Bone marrow (tissue), 2 donors: ENCODE measurements at places on chromosomes 3 and 15.

DNA sequence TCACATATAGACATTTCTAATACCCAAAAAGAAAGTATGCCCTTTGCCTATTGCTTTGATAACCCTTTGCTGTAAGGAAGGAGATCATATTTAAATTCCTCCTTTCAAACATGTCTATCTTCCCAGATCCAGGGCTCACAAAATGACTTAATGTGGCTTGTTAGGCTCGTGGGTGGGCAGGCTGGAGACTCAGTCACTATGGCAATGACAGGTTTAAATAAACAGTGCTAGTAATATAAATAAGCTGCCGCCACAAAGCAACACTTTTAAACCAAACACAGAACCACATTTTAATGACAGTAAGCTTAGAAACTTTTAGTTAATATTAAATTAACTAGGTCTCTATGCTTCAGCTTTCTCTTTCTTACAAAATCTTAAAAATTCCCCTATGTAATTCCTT lies 616.0 kb upstream of the NAALADL2 start:
- DNase-seq, result no peak

DNA sequence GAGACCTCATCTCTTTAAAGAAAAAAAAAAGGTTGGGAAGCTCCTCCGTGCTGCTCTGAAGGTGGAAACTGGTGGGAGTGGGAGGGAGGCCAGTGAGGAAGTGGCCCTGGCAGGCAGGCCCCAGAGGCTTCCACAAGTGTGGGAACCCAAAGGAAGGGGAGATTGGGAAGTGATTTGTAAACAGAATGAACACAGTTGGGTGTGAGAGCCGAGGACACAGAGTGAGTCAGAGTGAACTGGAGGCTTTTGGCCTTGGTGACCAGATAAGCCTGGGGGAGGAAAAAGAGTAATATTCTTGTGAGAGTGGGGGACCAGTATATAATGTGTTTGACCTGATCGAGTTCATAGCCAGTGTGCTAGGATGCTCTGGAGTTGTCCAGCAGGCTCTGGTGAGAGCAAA lies 23.0 kb downstream of the MKRN2 start:
- no peak for DNase-seq

- no peak for DNase-seq
These were observed 54.8 kb upstream of the CTSH start for GRCh38 chr15:78999636-79000035.

DNA sequence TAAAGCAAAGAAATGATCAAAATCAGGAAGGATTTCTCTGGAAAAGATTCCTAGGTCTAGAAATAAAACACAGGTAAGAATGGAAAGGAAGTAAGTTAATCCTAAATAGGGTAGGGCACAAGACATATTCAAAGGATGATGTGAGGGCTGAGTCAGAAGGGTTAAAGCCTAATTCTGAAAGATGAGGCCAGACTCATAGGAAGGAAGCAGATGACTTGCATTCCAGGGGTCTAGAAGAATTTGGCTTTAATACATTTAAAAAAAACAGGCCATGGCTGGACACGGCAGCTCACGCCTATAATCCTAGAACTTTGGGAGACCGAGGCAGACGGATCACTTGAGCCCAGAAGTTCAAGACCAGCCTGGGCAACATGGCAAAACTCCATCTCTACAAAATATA lies 3.2 kb downstream of the SSR3 start:
- DNase-seq, result no peak

- no peak for DNase-seq
These were observed 96.5 kb upstream of the MYO5C start for GRCh38 chr15:52392008-52392687.

DNA sequence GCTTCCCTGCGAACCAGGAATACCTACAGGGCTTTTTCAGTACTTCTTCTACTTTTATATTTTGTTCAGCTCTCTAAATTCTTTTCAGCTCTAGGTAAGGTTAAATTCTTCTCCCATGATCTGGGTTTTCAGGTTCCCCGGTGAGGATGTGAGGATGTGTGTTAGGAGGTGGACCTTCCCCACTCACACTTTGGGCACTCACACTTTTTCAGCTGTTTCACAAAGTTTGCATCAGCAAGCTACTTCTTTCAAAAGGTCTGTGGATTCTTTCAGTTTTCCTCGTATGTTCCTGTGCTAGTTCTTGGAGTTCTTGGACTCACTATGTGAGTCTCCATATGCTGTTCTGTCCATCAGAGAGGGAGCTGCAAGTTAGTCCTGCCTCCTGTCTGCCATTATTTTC lies 13.9 kb upstream of the OR5K2 start:
- no peak for DNase-seq

GRCh38 chr3:133927540-133928066 lies 31.9 kb upstream of the RAB6B start:
- DNase-seq, result no peak

DNA sequence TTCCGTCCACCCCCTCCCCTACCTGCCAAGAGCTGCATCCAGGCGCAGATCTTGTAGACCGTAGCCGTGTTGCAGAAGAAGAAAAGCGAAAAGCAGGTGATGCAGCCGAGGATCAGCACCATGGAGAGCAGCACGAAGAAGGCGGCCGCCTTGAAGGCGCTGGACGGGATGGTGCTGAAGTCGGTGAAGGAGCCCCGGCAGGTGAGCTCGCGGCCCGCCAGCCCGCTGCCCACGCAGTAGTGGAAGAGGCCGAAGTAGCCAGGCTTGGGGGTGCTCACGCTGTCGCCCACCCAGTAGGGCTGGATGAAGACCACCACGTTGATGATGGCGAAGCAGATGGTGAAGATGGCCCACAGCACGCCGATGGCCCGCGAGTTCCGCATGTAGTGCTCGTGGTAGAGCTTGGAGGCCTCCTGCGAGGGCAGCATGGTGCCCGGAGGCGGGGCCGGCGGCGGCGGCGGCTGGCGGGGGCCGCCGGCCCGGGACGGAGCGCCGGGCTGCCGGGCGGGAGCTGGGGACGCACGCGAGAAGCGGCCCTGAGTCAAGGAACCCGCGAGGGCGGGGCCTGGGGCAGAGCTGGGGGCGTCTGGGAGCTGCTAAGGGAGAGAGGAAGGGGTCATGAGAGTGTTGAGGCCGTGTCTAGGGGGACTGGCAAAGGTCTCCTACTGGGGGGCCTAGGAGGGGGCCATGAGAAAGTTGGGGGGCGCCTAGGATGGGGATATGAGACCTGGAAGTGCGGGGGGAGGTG lies 1.2 kb downstream of the LHFPL4 start:
- no peak for DNase-seq
